Activated CD4-positive, alpha-beta memory T cell treated with anti-CD3 and anti-CD28 coated beads, Interleukin-2, amount 10 ng/mL, durations not matched to agents 7 days and 5 days (primary cell): ENCODE measurements at places on chromosomes 2 and 18.

DNA sequence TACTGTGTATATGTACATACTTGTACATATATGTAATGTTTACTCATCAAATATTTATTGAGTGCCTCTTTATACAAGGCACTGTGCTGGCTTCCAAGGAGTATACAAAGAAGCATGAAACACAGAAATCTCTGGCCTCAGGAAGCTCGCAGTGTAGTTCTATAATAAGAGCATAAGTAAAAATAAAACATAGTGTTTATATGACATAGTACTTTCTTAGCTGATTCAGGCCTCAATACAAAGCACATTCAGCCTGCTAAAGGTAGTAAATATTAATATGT, 13.9 kb downstream of the STAMBP start:
- no peak for DNase-seq

DNA sequence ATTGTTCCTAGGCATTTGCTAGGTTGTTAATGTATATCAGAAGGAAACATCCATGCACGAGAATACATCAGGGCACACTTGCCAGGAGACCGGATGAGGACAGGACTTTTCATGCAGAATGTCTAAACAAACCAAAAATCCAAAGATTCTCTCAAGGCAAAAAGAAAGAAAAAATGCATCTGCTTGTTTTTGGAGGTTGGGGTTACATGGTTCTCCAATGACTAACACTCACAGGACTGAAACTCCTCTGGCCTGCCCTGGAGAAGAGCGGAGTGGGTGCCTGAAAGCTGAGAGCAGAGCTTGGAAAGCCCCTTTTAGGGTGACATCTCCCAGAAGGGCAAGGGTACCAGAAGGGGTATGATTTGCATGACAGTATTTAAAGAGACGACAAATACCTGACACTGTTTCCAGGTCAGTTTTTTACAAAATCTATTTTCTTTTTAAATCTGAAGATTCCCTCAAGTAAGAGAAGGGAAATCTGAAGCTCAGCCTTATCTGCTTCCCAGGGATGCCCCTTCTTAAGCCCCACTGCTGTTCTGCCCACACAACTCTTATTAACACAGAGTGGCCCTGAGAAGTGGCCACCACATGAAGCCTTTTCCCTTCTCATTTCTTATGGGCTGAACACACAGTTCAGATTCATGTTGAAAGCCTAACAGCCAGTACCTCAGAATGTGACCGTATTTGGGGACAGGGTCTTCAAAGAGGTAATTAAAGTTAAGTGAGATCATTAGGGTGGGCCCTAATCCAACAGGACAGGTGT, 216.4 kb downstream of the STK39 start:
- no peak for DNase-seq

GRCh38 chr2:98155291-98155690, 68.3 kb downstream of the VWA3B start:
- no peak for DNase-seq

DNA sequence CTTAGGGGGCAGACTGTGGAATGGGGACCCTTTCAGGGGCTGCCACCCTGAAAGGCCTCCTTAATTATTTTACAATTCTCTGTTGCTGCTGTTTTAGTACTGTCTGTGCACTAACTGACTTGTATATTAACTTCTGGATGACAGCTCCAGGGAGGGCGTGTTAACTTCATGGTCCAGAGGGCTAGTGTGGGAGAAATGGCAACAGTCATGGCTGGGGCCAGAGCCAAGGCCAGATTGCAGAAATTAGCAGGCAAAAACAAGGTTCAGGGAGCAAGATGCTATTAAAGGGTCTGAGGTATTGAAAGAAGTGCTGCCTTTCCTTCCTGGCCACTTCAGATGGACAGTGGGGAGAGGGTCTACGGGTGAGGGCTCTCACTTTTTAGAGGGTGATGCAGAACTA, 9.1 kb downstream of the WIPF1 start:
- DNase-seq: no peak

- DNase-seq: no peak
Observed at GRCh38 chr2:174863183-174863582, 98.9 kb upstream of the CHRNA1 start.

DNA sequence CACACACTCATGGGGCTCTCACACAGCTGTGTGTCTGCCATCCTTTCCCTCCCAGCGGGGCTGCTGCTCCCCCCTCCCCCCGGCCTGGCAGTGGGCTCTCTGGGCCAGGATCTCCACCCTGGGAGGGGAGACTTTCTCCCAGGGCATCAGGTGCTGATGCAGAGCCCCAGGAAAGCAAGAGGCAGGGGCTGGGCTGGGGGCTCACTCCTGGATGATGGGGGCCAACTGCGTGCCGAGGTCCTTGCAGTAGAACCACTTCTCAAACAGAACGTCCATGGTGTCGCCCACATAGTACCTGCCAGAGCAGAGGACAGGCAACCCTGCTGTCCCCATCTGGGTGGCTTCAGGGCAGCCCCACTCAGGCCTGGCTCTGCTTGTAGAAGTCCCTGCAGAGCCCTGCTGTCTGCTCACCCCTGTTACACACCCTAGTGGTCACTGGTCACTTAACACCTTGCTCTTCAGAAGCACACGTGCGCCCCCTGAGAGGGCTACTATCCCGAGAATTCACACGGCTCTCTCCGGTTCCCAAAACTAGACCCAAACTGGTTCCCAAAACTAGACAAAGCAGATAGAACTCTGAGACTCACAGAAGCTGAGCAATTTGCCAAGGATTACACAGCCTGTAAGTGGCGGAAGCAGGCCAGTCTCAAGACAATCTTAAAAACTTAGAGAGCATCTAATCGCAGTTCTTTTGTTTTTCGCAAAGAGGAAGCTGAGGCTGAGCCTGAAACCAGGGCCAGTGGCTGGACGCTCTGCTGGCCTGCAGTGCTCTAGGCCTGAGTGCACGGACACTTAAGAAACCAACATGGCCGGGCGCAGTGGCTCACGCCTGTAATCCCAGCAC, 6.6 kb upstream of the OXER1 start:
- DNase-seq: no peak

DNA sequence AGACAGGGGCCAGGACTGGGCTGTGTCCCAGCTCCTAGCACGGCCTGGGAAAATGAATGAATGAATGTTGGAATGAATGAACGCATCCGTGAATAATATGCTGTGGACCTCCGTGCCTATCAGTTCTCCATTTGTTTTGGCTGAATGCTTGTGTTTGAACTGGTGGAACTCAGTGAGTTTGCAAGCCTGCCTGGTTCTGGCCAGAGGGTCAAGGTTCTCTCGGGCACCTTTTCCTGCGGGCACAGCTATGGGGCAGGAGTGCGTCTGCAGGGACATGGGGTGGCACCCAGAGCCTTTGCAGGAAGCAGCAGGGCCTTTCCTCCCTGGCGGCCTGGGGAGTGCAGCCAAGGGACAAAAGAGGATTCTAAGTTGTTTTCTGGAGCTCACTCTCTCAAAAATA, 17.6 kb upstream of the PDIA6 start:
- DNase-seq: no peak

DNA sequence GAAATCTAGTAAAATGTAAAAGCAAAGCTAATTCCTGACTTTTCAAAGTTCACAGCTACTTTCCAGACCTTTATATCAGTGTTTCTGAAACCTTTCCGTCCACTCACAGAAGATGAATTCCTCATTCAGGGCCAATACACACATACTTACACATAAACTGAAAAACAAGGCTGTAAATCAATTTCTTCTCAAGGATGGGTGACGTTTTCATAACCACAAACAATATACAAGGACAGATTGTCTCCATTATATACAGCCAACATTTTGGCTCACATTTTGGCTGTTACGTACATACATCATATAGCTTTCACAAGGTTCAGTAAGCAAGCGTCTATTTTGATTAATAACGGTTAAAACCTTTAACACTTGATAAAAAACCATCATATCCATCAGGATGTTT, 1.4 kb downstream of the RPRD1A start:
- no peak for DNase-seq

- no peak for DNase-seq
Observed at GRCh38 chr18:62717169-62717924, 2.0 kb downstream of the PHLPP1 start.

DNA sequence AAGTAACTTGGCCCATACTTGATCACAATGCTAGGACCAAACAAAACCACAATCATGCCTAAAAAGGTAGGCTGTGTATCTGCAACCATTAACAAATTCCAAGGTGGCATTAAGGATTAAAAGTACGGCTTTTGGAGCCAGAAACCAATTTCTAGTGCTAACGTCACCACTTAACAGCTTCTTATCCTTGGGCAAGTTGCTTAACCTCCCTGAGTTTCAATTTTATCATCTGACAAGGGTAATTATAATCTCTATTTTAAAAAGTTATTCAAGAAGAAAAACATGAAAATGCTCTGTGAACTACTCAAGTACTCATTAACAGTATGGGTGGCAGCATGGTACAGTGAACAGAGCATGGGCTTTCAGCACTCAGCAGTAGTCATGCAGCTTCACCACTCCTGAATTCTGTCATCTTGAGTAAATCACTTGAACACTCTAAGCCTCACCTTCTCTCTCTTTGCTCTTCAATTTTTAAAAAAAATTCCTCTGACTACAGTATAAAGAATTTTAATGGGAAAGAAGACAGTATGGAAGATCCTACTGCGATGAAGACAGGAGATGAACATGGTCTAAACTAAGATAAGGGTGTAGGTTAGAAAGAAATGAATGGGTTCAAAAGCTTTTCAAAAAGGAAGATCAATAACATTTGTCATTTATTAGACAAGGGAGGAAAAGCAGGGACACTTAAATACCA, 69.2 kb downstream of the SS18 start:
- DNase-seq: no peak

DNA sequence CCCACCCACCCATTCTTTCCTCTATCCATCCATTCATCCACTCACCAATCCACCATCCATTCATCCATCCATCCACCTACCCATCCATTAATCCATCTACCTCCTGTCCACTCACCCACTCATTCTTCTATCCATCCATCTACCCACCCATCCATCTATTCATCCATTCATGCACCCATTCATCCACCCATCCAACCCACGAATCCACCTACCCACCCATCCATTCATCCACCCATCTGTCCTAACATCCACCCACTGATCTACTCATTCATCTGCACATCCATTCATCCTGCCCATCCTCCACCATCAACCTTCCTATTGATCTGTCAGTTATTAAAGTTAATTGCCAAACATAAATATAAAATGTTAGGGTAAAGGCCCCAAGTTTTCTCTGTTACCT, 25.6 kb downstream of the LDLRAD4 start:
- no peak for DNase-seq
